ENCODE measurements at places on chromosomes 6 and 20. TPM values are rescaled to one million over a fixed set of nuclear protein-coding genes. Genes with fewer than 3 reads are reported as not detected.

DNA sequence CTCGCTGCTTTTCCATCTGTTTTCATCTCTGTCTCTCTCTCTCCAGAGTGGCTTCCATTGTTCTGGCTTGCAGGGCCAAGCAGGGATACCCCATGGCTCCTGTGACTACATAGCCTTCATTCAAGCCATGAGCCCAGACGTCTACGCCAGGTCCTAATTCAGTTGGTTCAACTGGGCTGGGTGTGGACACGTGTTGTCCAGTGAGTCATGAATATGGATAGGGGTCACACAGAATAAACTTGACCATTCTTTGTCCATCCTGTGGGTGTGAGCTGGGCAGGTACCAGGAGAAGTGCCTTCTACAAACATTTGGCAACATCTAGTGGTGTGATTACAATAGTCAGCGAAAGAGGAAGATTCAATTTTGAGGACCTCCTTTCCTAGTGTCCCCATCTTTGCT, 96.9 kb upstream of the ARMC2 start:
- no peak overlapping the region for H3K4me3 ChIP-seq
- no peaks in the 10 kb centered on the region for H3K36me3 ChIP-seq
- no peaks in the 10 kb centered on the region for H3K27me3 ChIP-seq
- H3K4me1 ChIP-seq, result peaks cover 27% of the 10 kb centered on the region
- H3K27ac ChIP-seq, result no peak overlapping the region
- peak; percentile 9 for DNase-seq

GRCh38 chr6:124960757-124961463, 1.3 kb upstream of the RNF217 start:
- H3K27ac ChIP-seq, result peak overlapping the region; percentile 98
- DNase-seq, result no peak
- H3K36me3 ChIP-seq, result no peaks in the 10 kb centered on the region
- peaks cover 4% of the 10 kb centered on the region for H3K4me1 ChIP-seq
- H3K4me3 ChIP-seq, result peak overlapping the region; percentile 47
- no peaks in the 10 kb centered on the region for H3K27me3 ChIP-seq

DNA sequence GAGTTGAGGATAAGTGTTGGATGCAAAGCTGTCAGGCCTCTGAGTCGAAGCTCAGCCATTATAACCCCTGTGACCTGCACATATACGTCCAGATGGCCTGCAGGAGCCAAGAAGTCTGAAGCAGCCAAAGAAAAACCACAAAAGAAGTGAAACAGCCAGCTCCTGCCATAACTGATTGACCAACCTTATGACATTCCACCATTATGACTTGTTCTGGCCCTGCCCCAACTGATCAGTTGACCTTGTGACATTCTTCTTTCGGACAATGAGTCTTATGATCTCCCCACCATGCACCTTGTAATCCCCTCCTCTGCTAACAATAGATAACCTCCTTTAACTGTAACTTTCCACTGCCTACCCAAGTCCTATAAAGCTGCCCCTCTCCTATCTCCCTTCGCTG, 133.7 kb upstream of the AGPAT4 start:
- H3K36me3 ChIP-seq, result no peaks in the 10 kb centered on the region
- H3K27ac ChIP-seq, result no peak overlapping the region
- H3K4me1 ChIP-seq, result no peaks in the 10 kb centered on the region
- H3K4me3 ChIP-seq, result no peak overlapping the region

DNA sequence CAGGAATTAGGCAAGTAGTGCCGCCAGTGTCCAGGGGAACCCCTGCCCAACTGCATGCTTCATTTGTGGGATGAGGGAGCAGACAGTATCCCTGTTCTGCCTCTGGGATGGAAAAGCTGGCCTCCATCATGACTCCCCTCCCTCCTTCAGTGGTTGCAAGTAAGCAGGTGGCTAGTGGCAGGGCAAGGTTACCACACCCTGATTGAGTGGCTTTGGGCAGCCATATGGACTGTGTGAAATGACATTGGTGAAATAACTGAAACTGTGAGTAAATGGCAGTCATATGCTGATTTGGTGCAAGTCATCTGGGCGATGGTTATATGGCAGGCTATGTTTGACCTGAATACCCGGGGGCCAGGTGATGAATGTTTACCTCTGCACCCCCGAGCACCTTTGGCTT, 33.0 kb downstream of the HDDC2 start:
- H3K27me3 ChIP-seq, result no peaks in the 10 kb centered on the region
- no peak overlapping the region for H3K4me3 ChIP-seq
- no peak overlapping the region for H3K27ac ChIP-seq
- DNase-seq, result no peak

- H3K27ac ChIP-seq, result peak overlapping the region; percentile 84
- no peaks in the 10 kb centered on the region for H3K27me3 ChIP-seq
- no peak for DNase-seq
- peaks cover 2% of the 10 kb centered on the region for H3K4me1 ChIP-seq
- H3K36me3 ChIP-seq, result no peaks in the 10 kb centered on the region
- no peak overlapping the region for H3K4me3 ChIP-seq
These were observed 3.8 kb downstream of the HLA-DPB1 start for GRCh38 chr6:33079580-33079979.

DNA sequence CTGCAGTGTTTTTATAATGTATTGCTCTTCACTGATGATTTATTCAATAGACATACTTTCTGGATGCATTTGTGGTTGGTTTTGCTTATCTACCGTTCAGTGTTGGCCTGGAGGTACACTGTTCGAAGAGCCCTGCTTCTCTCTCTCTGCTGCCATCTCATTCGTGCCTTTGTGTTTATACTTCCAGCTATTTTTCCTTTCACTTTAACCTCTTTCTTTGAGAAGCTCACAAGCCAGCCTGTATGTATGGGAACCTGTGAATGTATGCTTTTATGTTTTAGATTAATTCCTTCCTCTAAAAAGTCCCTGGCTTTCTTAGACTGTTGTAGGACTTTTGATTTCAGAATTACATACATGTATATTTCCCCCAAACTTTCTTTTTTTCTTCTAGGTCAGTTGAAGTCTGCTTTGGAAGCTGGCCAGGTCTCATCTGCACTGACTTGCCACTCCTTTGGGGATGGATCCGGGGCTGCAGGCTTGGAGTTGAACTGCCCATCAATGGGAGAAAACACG, 83.0 kb downstream of the SCAND1 start:
- H3K4me1 ChIP-seq, result no peaks in the 10 kb centered on the region
- no peak overlapping the region for H3K4me3 ChIP-seq
- no peaks in the 10 kb centered on the region for H3K36me3 ChIP-seq
- DNase-seq, result peak; percentile 56
- no peaks in the 10 kb centered on the region for H3K27me3 ChIP-seq
- H3K27ac ChIP-seq, result no peak overlapping the region

GRCh38 chr20:62145688-62146018, 2.1 kb downstream of the SS18L1 start:
- H3K4me3 ChIP-seq, result no peak overlapping the region
- H3K36me3 ChIP-seq, result no peaks in the 10 kb centered on the region
- H3K27me3 ChIP-seq, result no peaks in the 10 kb centered on the region
- H3K27ac ChIP-seq, result no peak overlapping the region
- peaks cover 22% of the 10 kb centered on the region for H3K4me1 ChIP-seq

- no peak overlapping the region for H3K4me3 ChIP-seq
- peak; percentile 75 for DNase-seq
- H3K27me3 ChIP-seq, result no peaks in the 10 kb centered on the region
- no peak overlapping the region for H3K27ac ChIP-seq
These were observed 65.2 kb downstream of the RIPOR3 start for GRCh38 chr20:50625986-50626677.

DNA sequence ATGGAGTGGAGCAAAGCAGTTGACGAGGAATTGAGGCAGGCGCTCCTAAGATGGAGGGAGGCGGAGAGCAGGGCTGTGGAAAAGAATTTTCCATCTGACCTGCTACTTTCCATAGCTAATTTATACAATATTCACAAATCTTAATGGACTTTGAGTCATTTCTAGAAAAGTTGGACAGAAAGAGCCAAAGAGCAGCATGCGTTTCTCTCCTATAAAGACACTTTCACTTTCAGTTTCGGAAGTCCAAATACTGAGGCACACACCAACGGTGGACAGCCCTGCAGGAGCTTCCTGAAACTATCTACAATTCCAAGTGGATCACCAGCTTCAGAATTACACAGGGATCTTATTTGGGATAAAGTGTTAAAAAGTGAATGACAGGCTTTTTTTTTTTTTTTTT, 43.5 kb downstream of the PANK2 start:
- H3K27me3 ChIP-seq, result no peaks in the 10 kb centered on the region
- no peaks in the 10 kb centered on the region for H3K36me3 ChIP-seq
- H3K4me1 ChIP-seq, result peaks cover 7% of the 10 kb centered on the region
- H3K27ac ChIP-seq, result peak overlapping the region; percentile 65

GRCh38 chr20:51428401-51429143, 113.9 kb downstream of the NFATC2 start:
- H3K4me3 ChIP-seq, result no peak overlapping the region
- no peak for DNase-seq
- H3K4me1 ChIP-seq, result peaks cover 9% of the 10 kb centered on the region
- H3K27me3 ChIP-seq, result no peaks in the 10 kb centered on the region

Gene SLC12A5
- 2.1 TPM for total RNA-seq
